ENCODE measurements at places on chromosomes 3 and 15.

GRCh38 chr15:81923561-81924350, 122.1 kb downstream of the MEX3B start:
- DNase-seq, result no peak

DNA sequence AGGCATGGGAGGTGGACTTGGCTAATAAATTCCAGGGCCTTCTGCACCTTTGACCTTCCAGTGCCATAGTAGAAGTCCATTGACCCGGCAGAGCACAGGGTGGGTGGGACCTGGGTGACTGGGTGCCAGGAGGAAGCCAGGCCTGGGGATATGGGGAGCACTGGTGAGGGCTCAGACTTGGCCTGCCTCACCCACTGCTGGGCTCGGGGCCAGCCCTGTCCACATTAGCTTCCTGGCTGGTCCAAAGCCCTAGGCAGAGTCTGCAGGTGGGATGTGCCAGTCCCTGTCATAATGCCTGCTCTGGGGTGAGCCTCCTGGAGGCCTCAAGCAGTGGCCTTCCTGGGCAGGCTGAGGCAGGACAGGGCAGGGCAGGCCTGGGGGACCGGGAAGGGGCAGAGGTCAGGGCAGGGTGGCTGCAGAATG, 38.1 kb upstream of the CHRNB4 start:
- DNase-seq, result no peak

DNA sequence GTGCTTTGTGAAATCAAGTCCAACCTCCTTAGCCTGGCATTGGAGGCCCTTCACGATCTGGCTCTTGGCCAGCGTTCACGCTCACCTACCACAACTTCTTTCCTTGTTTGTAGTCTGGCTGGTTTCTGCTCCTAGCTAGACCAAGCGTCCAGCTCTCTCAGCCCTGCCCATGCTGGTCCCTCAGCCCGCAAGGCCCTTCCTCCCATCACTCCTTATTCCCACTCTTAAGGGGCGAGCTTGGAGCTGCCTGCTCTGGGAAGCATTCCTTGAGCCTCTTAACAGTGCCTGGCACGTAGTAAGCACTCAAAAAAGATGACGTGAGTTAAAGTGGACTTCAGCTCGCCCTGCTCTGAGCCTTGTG, 8.7 kb downstream of the SLC6A6 start:
- no peak for DNase-seq

- no peak for DNase-seq
Measured at GRCh38 chr3:8741581-8742261, 8.1 kb downstream of the CAV3 start.

- no peak for DNase-seq
Measured at GRCh38 chr15:66644869-66645268, 57.2 kb upstream of the SMAD6 start.

- no peak for DNase-seq
Measured at GRCh38 chr3:58487140-58487886, 4.6 kb upstream of the KCTD6 start.

DNA sequence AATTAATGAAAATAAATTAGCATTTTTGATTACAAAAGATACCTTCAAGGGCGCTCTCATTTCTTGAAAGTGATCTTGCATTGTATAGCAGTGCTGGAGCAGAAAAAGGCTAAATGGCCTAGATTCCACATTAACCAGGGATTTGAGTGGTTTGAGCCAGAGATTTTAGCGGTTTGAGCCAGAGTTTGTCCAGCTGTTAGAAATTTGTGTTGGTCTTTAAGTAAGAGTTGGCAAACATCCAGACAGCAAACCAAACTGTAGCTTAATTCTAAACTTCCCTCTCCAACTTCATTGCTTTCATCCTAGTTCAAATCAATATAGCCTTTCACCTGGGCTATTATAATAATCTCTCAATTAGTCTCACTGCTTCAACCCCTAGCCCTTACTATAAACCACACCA, 351.7 kb downstream of the IGSF11 start:
- DNase-seq, result no peak

DNA sequence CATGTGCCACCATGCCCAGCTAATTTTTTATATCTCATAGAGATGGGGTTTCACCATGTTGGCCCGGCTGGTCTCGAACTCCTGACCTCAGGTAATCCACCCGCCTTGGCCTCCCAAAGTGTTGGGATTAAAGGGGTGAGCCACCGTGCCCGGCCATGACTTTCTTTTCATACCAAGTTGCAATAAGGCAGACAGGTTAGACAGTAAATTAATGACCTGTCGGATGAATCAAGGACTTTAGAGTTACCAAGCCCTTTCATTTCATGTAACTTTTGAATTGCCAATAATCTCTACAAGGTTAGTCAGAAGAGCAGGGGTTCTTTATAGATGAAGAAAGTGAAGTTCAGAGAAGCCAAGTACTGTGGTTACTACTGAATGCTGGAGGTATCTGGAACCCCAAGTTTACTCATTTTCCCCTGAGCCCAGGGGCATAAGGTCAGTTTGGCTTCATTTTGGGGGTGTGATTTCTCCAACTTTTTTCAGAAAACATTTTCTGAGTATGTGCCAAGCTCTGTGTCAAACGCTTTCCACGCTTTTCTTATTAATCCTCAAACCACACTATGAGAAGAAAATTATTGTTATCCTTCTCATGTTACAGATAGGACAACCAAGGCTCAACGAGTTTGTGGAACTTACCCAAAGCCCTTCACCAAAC, 11.9 kb downstream of the PRICKLE2 start:
- no peak for DNase-seq

DNA sequence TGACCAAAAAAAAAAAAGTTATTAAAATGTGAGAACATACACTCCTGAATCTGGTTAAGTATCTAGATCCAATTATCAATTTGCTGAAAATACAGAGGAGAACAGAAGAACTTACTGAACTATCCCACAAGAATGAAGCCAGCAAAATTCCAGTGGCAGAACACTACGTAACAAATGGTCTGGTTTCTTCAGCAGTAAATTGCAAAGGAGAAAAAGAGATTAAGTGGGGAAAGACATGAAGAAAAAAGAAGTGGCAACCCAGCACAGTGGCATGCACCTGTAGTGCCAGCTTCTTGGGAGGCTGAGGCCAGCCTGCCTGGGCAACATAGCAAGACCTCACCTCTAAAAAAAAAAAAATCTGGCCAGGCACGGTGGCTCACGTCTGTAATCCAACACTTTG, 62.1 kb downstream of the LHFPL4 start:
- DNase-seq, result no peak

DNA sequence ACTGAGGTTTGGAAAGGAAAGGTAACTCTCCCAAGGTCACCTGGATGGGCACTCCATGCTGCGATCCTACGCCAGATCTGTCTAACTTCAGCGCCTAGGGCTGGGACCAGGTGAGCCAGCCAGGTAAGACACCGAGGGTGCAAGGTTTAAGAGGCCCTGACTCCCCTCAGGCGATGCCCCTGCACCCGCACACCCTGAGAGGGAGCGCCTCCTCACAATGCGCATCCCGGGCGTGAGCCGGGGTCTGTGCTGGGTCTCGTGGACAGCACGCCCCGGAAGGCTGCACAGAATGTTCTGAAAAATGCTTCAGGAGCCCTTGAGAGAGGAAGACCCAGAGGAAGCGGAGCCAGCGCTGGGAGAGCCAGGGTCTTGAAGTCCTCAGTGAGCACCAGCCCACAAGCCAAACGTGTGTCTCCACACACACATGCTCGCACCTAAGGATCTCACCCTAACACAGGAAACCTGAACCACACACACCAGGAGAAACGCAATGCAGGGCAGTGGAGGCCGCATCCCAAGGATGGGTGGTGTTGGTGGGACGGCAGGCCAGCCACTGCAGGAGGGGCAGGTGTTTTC, 142.0 kb downstream of the ADAMTS17 start:
- DNase-seq, result no peak

DNA sequence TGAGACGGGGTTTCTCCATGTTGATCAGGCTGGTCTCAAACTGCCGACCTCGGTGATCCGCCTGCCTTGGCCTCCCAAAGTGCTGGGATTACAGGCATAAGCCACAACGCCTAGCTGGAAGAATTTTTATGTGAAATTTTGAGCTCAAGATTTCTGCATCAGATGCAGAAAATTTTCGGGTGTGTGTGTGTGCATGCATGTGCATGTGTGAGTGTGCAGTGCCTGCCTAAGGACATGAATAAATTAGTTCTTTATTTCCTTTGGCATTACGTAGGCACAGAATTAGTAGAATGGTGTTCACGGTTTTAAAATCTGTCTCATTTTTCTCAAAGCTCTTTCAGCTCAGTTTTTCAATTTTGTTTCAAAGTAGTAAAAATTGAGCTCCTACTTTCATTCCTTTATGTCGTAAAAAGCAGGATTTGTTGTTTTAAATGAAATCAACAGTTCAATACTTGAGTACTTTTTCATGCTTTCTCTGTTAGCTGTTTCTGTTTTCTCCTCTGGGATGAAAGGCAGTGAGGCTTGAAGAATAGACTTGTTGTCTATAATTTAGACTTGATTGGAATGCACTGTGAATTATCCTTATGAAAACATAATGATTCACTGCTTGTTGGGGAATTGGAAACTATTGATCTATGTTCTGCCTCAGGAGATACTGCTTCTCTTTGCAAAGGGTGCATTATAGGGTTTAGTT, 23.3 kb upstream of the RAB11A start:
- DNase-seq, result no peak

DNA sequence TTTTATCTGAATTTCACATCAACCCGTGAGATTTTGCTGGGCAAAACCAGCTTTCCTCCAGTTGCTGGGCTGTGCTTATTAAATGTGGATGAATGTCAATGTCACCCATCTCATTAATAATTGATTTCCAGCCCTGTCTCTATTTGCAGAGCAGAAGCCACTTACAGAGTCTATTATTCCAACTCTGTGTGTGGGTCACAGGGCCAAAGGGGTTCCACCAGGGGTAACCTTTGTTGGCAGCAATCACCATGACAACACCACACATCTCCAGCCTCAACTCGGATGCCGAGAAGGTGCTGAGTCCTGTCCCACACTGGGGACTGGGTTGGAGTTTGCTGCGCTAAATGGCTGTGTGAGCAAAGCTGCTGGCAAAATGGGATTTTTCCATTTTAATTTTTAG, 51.1 kb upstream of the WNT5A start:
- DNase-seq, result no peak

Data from activated T-helper 1 cell treated with Interleukin-2 at 50 U/mL for 16 hours (primary cell).